Activated CD8-positive, alpha-beta memory T cell treated with anti-CD3 and anti-CD28 coated beads, Interleukin-2, amount 10 ng/mL, durations not matched to agents 7 days and 5 days (primary cell): ENCODE measurements at places on chromosomes 5 and 9. TPM values are rescaled to one million over a fixed set of nuclear protein-coding genes. Genes with fewer than 3 reads are reported as not detected.

DNA sequence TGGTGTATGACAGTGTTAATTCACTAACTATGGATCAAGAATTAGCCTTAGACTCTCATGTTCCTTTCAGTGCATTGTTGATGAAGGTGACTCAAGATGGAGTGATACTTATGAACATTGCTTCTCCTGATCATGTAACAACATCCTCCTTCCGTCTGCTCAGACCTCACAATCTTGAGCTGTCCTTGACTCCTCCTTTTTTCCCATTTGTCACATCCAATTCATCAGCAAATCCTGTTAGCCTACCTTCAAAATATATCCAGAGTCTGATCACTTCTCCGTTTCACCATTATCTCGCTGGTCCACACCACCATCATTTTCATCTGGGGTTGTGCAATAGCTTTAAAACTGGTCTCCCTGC, 9.2 kb upstream of the SEMA6A start:
- no peak overlapping the region for H3K4me3 ChIP-seq
- H3K27me3 ChIP-seq: peaks cover 40% of the 10 kb centered on the region
- DNase-seq: no peak
- H3K4me1 ChIP-seq: no peaks in the 10 kb centered on the region
- H3K27ac ChIP-seq: no peak overlapping the region

GRCh38 chr9:136087741-136088480, 7.2 kb downstream of the NACC2 start:
- H3K27me3 ChIP-seq: no peaks in the 10 kb centered on the region
- H3K4me3 ChIP-seq: no peak overlapping the region
- H3K27ac ChIP-seq: no peak overlapping the region
- no peaks in the 10 kb centered on the region for H3K36me3 ChIP-seq

Gene CAMK4
- total RNA-seq: 77.4 TPM

DNA sequence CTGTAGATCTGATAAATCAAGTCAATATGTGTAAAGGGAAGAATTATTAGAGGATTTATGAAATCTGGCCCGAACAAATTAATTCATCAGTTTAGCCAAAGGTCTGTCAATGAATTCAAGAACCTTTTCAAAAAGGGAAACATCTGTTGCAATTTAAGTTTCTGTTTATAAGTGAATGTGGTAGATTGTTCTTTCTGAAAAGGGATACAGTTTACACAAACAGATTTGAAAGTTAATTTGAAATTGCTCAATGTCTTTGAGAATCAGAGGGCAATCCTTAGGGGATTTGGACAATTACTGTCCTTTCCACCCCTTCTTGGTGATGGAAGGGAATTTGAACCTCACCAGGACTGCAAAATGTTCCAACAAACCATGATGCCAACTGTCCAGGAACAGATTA, 29.7 kb upstream of the ERCC6L2 start:
- H3K27ac ChIP-seq: no peak overlapping the region
- no peak overlapping the region for H3K4me3 ChIP-seq
- no peaks in the 10 kb centered on the region for H3K4me1 ChIP-seq
- DNase-seq: no peak
- no peaks in the 10 kb centered on the region for H3K27me3 ChIP-seq
- peaks cover 42% of the 10 kb centered on the region for H3K36me3 ChIP-seq

Gene ZCCHC9
- 30.6 TPM for total RNA-seq
